Fibroblast of the conjunctiva (primary cell): ENCODE measurements at places on chromosomes 3 and 15.
A peak's percentile ranks its signal among the peaks of the same experiment; 100 is the strongest.

DNA sequence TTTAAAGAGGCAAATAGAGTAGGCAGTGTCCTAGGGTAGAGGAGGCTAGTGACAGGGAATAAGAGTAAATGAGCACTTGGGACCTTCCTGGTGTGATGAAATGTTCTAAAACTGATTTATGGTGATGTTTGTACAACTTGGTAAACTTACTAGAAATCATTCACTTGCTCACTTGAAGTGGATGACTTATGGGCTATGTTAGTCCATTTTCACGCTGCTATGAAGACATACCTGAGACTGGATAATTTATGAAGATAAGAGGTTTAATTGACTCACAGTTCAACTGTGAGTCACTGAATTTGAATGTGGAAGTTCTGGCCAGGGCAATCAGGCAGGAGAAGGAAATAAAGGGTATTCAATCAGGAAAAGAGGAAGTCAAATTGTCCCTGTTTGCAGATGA, 31.7 kb upstream of the DHX36 start:
- DNase-seq: no peak

DNA sequence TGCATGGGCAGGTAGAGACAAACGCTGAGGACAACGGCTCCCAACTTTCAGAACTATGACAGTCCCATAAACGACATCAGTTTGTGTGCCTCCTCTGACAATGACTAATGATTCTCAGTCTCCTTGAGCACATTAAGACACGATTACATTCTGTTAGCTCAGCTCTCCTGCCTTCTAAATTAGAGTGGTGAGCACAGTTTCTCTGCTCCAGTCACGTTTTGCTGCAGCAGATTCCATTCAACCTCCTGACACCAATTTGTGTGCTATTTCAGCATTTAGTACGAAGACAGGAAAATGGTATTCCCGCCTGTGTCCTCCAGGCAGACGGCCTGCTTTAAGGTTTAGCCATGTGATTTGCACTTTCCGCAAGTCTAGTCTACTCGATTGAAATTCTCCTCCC, 458.4 kb upstream of the CFAP20DC start:
- DNase-seq: no peak

DNA sequence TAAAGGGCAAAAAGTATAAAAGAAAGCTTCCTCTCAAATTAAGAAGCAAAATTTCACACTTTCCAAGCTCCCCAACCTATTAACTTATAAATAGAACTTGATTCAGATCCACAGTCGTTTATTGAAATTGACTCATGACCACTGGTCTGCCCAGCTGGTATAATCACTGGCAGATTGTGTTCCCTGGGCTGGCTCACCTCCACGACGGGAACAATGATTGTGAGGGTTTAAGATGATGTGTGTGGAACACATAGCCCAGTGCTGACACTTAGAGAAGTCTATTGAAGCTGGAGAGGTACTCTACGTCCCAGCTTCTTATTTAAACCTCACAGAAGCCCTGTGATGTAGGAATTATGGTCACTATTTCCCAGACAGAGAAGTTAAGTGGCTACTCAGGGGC, 90.4 kb downstream of the MB21D2 start:
- DNase-seq: no peak

- DNase-seq: no peak
Measured at GRCh38 chr3:107822308-107822707, 268.5 kb downstream of the CD47 start.

- DNase-seq: no peak
Measured at GRCh38 chr15:35522061-35522460, 23.9 kb downstream of the DPH6 start.

DNA sequence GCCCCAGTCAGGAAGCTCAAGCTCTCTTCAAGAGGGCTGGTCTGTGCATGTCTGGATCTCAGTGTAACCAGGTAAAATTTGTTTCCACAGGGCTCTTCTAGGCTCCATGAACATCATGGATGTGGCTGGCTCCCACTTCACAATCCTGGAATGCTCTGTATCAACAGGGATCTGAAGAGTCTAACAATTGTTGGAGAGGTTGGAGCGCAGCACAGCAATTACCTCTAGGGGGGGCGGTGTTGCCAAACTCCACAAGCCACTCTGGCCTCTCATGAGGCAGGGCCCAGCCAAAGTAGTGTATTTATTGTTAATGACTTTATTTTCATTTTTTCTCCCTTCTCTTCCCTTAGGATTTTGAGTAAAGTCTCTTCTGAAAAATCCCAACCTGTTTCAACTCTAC, 6.1 kb upstream of the EIF2B5 start:
- DNase-seq: no peak

DNA sequence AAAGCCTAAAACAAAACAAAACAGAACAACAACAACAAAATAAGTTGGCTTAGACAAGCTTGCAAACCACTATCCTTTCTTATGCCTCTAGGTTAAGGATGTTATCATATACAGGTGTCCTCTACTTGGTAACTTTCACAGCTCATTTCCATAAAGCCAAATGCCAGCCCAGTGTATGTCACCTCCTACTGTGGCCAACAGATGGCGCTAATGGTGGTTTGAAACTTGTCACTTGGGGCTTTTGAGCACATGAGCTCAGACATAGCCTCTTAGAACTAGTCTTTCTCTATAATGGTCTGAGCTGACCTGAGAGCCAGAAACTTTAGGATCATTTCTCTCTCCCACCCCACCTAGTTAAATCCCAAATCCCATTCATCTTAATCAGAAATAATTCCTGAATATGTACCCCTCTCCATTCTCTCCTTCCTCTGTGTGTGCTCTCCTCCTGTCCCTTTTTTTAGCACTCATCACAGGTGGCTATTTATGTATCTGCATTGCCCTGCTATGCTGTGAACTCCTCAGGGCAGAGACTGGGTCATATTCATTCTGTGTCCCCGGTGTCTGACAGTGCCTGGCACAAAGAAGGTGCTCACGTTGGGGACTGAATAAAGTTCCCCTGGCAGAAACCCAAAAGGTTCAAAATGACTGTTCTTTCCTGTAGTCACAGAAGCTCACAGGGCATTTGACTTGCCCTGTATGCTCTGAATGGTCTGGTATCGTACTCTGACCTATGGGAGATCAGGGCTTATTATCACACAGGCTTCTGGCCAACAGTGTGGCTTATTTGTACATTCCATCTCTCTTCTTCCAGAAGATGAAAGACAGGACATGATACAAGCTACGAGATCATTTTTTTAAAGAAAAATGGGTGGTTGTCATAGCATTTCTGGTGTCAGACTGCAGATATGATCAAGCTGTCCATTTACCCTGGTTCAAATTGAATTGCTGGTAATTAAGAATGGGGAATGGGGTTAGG, 319.3 kb upstream of the AZI2 start:
- peak; percentile 33 for DNase-seq

DNA sequence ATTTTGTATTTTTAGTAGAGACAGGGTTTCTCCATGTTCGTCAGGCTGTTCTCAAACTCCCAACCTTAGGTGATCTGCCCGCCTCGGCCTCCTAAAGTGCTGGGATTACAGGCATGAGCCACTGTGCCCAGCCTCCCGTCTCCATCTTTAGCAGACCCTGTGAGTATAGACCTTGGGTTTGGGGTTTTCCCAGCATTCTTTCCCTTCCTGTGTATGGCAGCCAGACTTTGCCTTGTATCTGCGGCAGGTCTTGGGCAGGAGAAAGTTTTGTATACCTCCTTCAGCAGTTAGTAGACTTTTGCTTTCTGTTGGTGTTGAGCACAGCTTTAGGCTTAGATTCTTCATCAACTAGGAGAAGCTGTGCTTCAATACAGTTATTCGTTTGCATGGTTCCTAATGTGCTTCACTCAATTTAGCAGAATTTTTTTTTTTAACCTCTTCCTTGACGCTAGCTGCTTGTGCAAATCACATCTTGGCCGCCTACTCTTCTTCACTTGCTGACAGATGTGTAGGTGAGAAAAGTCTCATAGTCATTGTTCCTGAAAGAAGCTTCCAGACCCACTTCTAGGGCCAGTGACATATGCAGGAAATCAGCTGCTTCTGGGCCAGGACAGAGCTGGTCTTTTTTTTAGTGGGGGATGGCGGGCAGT, 38.4 kb downstream of the MAP2K1 start:
- no peak for DNase-seq

DNA sequence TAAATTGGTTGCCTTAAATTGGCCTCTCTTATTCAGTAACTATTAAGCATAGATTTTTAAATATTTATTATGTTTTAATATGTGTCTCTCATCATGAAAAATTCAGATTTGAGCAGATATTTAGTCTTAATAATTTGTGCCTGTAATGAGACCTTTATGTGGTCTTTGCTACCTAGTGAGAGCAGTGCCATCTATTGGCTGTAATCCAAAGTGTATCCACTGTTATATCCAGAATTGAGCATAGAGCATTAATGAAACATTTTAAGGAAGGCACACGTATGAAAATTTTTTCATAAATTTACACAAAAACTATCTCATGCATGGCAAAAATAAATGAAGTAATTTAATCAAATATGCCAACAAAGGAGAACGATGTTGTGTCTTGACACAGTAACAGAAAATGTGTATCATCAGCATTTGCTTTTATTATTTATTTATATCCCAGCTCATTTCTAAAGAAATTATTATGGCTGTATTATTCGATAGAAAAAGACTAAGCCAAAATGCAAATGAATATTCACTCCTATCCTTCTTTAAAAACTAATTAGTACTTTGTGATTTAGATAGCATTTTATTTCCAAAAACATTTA, 203.5 kb downstream of the RSRC1 start:
- DNase-seq: peak; percentile 13

DNA sequence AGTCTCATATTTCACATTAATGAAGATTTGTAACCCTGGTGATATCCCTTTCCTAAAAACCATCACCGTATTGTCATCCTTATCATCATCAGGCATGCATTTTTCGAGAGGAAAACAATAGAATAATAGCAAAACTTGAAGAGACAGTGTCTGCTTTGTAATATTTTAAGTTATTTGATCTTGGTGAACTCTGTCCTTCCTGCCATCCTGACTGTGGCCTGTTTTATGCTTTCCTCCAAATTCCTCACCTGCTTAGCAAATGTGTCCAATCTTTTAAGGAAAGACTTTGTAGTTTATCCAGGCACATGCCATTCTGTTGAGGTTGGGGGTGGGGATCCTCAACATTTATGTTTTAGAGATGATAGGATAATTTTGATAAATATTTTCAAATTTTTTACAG, 306.1 kb upstream of the COL8A1 start:
- DNase-seq: no peak

- DNase-seq: no peak
Measured at GRCh38 chr3:143795874-143796273, 52.4 kb downstream of the SLC9A9 start.

GRCh38 chr3:65305836-65306235, 618.0 kb upstream of the ADAMTS9 start:
- DNase-seq: no peak

- DNase-seq: no peak
Measured at GRCh38 chr3:52303811-52304210, 12.3 kb upstream of the DNAH1 start.

DNA sequence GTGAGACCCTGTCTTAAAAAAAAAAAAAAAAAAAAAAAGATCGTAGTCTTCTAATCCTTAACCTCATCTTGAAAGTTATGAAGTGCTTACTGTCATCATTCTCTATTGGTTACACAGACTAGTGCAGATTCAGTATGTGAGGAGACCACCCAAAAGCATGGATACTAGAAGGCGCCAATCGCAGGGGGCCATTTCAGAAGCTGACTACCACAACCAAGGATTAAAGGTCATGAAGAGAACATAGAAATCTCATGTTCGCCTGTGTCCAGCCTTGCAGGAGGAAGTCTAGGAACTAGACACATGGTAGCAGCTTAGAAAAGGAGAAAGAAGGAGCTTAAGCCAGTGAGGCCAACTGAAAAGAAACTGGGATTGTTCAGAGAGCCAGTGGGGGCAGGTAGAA, 207.8 kb downstream of the THSD4 start:
- DNase-seq: no peak

DNA sequence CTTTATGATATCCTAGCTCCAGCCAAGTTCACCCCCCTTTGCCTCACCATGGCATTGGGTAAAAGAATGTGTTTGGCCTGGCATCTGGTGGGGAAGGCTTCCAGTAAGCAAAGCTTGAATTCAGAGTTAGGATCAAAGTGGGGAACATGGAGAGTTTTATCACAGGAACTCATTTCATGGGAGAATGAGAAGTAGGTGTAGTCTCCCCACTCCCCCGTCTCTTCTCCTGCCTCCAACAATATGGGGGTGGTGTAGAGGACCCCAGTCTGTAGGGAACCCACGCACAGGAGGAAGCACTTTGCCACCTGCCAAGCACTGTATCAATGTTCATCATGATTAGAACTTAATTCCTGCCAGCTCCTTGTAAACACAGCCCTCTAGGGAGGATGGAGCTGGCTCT, 200.5 kb downstream of the UACA start:
- DNase-seq: no peak

DNA sequence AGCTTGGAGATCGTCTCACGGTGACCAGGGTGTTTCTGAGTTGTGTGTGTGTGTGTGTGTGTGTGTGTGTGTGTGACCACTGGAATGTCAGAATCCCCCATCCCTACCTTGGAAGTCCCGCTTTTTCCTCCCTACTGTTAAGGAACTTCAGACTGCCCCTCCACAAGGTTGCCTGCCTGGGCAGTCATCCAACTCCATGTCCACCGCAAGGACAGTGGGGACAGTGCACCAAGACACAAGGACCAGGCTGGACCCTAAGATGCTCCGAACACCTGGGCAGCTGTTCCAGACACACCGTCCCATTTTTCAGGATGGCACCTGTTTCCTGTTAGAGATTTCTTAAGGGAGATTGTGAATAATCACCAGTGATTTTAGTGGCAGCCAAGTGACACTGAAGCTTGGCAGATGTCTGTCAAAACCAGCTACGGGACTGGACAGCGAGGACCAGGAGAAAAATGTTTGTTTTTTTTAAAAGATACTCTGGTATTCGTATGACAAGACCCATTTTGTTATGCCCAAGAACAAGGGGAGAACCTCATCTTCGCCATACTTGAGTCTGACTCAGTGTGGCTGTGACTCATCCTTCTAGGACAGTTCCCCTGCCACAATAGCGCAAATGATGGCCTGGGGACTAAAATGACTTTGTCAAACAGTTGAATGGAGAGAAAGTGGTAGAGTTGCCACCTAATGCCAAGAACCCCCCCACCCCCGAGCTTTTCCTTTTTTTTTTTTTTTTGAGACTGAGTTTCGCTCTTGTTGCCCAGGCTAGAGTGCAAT, 15.5 kb downstream of the PAQR9 start:
- no peak for DNase-seq

- DNase-seq: no peak
Measured at GRCh38 chr3:180329847-180330246, 272.1 kb upstream of the TTC14 start.

- no peak for DNase-seq
Measured at GRCh38 chr3:49872801-49873281, 3.1 kb upstream of the CAMKV start.

GRCh38 chr3:130892759-130893375, 1.0 kb upstream of the ATP2C1 start:
- peak; percentile 81 for DNase-seq
